Transverse colon (tissue), 4 donors: ENCODE measurements at places on chromosomes 7 and 10. TPM values are rescaled to one million over a fixed set of nuclear protein-coding genes. Genes with fewer than 3 reads are reported as not detected.

Gene CPA2
- total RNA-seq: not detected

Gene AKR1D1
- not detected for total RNA-seq

Gene HOXA13
- 47.8 TPM for total RNA-seq

Gene GJD4
- not detected for total RNA-seq

Gene RAMP3
- total RNA-seq: 25.1 TPM

Gene FUOM
- 28.4 TPM for total RNA-seq

Gene TFPI2
- total RNA-seq: 0.79 TPM

Gene SH2D4B
- not detected for total RNA-seq

Gene ANTXRL
- not detected for total RNA-seq

Gene CRTAC1
- 0.79 TPM for total RNA-seq

Gene ZNF488
- not detected for total RNA-seq

DNA sequence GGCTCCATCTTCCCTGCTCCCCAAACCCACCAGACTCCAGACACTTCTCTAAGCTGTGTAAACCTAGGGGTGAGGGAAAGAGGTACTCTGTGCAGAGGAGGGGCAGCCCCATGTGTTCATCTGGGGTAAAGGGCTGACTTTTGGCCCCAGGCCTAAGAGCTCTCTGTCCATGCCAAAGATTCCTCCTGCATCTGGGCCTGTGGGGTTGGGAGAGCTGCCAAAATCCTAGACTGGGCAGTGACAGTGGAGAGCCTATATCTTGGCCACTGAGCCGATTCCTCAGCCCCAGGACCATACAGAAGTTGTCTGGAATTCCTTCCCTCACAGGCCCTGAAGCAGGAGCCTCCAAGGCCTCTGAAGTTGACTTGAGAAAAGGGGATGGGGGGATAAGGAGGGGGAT is 25.3 kb upstream of the LEP start:
- no peak for DNase-seq

DNA sequence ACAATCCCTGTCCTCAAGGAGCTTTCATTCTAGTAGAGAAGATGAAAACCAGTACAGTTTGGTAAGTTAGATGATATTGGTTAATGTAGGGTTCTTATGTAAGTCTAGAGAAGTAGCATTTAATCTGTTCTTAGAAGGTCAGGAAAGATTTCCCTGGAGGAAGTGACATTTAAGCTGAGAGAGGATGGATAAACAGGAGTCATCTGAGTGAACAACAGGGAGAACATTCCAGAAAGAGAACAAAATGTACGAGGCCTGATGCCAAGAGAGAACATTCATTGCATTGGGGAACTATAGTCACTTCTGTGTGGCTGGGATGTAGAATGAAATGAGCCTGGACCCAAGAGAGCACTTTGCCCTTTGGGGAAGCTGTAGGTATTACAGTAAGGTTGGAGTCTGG is 88.0 kb downstream of the CFTR start:
- no peak for DNase-seq

- no peak for DNase-seq
Measured at GRCh38 chr10:14389981-14390590, 59.4 kb upstream of the FRMD4A start.

- no peak for DNase-seq
Measured at GRCh38 chr10:132921086-132921485, 21.3 kb downstream of the CFAP46 start.

DNA sequence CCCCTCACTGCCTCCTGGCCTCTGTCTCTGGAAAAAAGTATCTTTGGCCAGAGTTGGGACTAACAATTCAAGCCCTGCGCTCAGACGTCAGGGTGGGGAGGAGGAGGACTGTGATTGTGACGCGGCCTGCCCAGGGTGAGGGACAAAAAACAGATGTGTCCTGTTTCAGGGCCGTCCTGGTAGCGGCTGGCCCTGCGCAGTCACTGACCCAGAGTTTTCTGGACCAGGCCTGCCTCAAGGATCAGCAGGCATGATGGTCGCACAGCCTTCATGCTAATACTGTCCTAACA is 110.1 kb downstream of the CYTH3 start:
- peak; percentile 19 for DNase-seq

GRCh38 chr7:90869335-90869734 is 273.2 kb downstream of the CDK14 start:
- DNase-seq: no peak

- no peak for DNase-seq
Measured at GRCh38 chr7:12779947-12780346, 92.5 kb downstream of the ARL4A start.

DNA sequence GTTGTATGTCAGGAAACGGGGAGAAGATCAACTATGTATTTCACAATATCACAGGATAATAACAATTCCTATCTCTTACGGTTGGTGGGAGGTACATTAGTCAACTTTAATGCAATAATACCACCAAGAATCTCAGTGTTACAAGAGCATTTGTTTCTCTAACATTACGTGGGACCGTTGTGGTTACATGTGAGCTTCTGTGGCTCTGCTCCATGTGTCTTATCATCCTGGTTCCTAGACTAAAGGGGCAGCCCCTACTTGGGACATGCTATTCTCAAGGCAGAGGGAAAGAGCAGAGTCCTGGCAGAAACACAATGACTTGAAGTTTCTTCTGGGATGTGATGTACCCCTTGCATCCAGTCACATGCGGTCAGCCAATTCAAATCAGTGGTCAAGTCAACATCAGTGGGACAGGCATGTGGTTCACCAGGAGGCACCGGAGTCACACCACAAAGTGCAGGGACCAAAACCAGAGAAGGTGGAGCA is 2.5 kb upstream of the ZNF22 start:
- DNase-seq: no peak

DNA sequence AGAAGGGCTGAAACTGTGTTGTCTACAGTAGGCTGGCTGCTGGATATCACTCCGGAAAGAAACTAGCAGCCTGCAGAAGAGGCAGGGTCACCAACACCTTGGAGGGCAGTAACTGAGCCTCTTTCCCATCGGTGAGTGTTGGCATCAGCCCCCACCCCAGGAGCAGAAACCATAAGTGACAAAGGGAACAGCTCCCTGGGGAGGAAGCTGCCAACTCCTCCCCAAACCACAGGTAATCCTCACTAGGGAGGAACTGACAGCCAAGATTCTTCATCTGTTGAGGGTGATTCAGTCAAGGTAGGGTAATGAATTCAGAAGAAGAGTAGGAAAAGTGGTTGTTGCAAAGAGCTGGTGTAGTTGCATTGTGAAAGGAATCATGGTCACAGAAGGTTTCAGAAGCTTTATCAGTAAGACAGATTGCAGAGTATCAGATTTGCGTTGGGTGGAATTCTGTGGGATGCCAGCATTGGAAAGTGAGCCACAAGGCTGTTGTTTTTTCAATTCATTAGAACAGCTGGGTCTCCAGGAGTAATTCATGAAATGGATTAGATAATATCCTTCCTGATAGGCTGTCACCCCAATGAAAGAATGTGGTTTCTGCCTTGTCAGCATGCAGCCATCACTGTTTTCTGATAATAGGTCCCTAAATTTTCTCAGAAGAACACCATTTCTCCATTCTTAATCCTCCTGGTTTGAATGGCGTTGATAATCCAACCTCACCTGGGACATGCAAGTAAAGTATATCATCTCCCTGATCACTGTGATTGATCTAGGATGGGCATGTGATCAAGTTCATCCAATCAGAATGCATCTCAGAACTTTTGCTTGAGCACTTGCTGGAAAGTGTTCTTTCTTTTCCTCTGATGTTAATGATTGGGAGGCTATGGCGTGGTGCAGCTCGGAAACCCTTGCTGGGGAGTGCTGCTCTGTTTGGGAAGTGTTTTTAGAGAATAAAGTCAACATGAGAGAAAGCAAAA is 75.0 kb upstream of the CTBP2 start:
- DNase-seq: no peak

DNA sequence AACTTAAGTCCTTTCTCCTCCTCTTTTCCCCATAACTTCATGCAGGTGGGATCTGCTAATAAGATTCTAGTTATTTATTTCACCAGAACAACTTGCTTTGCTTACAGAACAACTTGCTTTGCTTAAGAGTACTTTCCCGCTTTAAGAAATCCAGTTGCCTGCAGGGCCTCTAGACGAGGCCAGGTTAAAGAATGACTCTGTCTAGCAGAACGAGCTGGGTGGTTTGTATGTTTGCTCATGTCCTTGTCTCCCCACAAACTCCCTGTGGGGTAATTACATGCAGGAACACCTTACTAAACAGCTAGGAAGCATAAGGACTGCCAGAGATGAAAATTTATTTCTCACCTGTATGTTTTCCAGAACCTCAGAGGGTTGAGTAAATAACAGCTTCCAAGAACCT is 8.8 kb upstream of the FZD8 start:
- DNase-seq: no peak

DNA sequence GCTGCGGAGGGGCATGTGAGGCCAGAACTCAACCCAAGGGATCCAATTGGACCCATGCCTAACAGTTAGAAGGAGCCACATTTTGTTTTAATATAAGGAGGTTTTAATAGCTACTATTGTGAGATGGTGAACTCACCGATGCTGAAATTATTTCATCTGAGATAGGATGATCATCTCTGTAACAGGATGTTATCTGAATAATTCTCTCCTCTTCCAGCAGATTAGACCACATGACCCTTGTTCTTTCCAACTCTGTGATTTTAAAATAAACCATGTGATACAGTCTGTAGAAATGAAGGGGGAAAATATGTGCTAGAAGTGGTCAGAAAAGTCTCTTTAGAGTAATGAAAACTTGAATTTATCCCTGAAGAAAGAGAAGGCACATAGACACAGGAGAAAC is 385.8 kb downstream of the LRMDA start:
- no peak for DNase-seq

GRCh38 chr10:68759223-68759863 is 38.3 kb downstream of the CCAR1 start:
- DNase-seq: no peak

- no peak for DNase-seq
Measured at GRCh38 chr7:1899196-1899595, 229.1 kb downstream of the ELFN1 start.

DNA sequence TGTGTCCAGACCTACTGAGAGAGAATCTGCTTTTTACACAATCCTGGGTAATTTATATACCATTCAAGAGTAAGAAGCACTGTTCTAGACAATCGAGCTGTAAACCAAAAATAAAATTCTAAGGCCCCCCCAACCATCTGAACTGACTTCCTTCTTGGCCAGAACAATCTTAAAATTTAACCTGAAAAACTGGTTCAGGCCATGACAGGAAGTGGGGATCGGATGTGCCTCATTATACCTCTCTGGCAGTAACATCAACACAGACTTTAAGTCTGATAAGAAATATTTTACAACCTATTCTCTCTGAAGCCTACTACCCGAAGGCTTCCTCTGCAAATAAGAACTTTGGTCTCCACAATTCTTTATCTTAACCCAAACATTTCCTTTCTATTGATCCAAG is 75.2 kb upstream of the KIF5B start:
- no peak for DNase-seq
